ENCODE measurements at places on chromosomes 3 and 15. TPM values are rescaled to one million over a fixed set of nuclear protein-coding genes. Genes with fewer than 3 reads are reported as not detected.

The GP9 gene
- 0.27 TPM for total RNA-seq

The CPLX3 gene
- total RNA-seq, result 0.67 TPM

The BMF gene
- total RNA-seq, result 1.1 TPM

The LMAN1L gene
- total RNA-seq, result 7.9 TPM

GRCh38 chr3:187292181-187292580 is 644 bp upstream of the MASP1 start:
- no peak for DNase-seq

DNA sequence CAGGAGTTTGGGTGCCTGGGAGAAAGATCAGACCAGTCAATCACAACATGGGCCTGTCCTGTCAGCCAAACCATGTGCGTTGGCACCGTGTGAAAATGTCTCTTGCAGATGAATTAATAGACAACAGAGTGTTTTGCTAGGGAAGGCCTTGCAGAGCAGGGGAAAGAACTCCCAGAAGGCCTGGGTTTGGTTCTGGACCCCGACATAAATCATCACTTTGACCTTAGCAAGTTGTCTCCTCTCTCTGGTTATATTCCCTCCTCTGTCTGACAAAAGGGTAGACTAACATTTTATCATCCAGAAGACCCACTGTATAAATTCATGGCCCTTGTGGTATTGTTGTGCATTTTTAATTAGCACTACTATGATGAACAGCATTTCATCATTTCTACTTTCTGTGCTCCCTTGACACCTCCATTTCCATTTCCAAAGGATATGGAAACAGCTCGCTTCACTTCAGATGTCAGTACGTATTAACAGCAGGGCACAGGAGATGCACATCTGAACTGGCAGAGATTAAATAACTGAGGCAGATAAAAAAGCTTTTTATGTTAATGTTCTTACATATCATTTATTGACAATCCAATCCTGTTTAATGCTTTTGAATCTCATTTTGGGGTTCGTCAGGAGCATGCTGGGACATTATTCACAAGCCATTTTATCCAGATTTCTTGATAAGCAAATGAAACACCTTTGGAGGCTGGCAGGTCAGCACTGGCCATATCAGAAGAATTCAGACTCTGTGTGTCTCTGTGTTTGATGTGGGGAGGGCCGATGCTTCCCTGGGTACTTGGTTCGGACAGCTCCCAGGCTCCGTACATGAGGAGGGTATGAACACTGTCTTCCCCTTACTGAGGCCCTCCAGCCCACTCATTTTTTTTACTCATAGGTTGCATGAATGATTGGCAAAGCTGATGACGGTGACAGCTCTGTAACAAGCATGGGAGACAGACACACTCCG is 28.2 kb upstream of the IL12A start:
- no peak for DNase-seq

DNA sequence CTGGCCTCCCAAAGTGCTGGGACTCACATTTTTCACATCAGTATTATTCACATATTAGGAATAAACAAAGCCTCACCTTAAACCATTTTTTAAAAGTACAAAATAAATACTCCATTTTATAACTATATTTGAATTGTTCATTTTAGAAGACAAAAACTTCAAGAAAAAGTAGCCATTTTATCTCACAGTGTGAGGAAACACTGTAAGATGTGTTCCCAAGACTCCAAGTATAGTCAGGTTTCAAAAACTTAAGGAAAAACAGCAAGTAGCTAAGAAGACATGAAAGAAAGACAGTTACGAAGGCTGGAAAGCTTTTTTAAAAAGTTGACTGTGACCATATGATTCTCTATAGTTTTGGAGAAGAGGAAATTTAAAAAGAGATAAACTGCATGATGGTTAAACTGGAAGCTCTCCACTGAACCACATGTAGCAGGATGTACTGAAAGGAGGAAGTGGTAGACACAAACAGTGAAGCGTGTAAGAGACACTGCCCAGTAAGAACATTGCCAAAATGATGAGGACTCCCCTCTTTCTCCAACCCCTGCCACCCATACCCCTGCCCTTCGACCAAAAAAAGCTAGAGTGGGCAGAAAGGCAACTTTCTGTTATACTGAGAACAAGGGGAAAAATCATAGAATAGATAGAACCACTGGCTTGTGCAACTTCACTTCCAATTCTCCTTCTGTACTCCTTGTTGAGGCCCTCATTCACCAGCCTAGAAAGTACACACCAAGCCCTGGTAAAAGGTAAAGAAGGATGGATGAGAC is 6.2 kb upstream of the TMF1 start:
- DNase-seq, result no peak

GRCh38 chr15:99717161-99718009 is 15.9 kb downstream of the LYSMD4 start:
- DNase-seq, result no peak

GRCh38 chr15:63586790-63587189 is 10.4 kb upstream of the FBXL22 start:
- DNase-seq, result no peak

GRCh38 chr3:138842483-138843188 is 7.9 kb upstream of the PIK3CB start:
- no peak for DNase-seq

DNA sequence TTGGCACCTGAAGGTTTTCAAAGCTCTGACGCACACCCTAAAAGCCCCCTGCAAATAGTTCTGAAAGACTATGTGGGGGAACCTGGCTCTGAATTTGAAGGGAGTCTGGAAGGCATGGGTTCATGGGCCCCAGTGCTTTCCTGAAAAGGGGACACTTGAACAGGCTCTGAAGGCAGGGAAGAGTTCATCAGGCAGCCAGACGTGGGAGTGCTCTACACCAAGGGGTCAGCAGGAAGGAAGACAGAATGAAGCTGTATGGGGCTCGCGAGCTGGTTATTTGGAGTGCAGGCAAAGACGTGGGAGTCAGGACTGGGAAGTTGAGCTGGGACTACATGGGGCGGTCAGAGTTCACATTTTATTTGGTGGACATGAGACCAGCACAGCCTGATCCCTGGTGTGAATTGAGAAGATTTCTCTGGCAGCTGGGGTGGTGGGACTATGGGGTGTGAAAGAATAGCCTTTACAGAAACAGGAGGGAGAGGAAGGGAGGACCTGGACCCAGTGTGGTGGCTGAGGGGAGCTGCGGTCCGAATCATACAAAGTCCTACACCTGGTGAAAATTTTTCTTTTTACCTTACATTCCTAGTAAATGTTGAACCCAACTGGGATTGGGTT is 12.6 kb downstream of the ABHD6 start:
- no peak for DNase-seq

The ARGFX gene
- total RNA-seq, result not detected

The RHO gene
- total RNA-seq, result not detected

The CDHR4 gene
- not detected for total RNA-seq

GRCh38 chr3:84175449-84175848 is 783.3 kb upstream of the CADM2 start:
- no peak for DNase-seq

- no peak for DNase-seq
Observed at GRCh38 chr3:152459118-152459515, 190.4 kb downstream of the MBNL1 start.

The WDR93 gene
- not detected for total RNA-seq

The NDUFAF3 gene
- 140 TPM for total RNA-seq

- DNase-seq, result no peak
Observed at GRCh38 chr3:55801068-55801467, 314.0 kb upstream of the WNT5A start.

The ECE2 gene
- 0.19 TPM for total RNA-seq

DNA sequence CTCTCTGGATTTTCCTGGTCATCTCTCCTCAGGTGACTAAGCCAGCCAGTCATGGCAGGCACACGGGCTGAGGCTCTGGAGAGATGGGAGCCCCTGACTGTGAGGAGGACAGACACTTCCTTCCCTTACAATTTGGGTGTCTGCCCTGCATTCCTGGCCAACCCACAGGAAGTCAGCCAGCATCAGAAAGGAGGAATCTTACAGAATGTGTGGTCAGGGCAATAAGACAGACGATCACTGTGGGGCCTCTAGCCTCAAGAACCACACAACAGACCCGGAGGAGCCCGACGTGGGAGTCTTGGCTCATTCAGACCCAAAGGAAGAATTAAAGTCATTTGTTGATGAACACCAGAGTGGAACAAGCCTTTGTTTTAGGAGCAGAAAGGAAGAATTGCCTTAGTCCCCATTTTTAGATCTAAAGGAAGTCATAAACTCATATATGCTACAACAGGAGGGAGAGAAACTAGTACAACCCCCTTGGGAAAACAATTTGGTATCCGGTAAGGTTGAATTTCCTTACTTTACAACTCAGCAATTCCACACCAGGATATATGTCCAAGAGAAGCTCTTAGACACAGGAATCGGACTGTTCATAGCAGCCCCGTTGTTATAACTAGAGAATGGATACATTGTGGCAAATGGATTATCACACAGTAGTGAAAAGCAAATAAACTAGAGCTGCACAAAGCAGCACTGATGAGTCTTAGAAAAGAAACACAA is 62.2 kb downstream of the ABTB1 start:
- no peak for DNase-seq

GRCh38 chr15:25600751-25601150 is 161.9 kb upstream of the UBE3A start:
- no peak for DNase-seq

DNA sequence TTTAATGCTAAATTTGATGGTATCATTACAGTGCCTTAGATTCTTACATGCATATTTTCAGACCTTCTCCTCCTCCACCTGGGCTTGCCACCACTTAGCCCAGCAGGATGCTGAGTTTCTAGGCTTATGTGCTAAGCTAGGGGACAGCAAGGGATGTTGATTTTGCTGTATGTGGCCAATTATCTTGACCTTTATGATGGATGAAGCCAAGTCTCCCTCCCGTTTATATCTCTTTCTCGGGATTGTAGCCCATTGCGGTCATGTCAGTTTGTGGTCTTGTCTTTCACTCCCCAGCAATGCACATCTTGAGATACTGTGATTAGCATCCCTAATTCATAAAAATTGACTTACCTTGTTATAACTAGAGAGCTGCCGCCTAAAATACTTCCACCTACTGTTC is 278.7 kb upstream of the SOX2 start:
- no peak for DNase-seq

DNA sequence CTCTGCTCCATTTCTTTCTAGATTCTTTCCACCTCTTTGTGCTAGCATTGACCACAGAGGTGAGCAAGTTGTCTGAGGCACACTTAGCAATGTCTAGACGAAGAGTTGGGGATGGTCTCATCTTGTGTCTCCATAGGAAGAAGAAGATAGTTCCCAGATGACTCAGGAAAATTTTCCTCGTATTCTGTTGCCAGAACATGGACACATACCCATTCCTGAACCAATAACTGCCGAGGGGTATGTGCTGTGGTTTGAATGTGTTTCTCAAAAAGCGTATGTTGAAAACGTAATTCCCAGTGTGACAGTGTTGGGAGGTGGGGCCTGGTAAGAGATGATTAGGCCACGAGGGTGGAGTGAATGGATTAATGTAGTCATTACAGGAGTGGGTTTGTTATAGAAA is 107.5 kb upstream of the GALNT15 start:
- no peak for DNase-seq

DNA sequence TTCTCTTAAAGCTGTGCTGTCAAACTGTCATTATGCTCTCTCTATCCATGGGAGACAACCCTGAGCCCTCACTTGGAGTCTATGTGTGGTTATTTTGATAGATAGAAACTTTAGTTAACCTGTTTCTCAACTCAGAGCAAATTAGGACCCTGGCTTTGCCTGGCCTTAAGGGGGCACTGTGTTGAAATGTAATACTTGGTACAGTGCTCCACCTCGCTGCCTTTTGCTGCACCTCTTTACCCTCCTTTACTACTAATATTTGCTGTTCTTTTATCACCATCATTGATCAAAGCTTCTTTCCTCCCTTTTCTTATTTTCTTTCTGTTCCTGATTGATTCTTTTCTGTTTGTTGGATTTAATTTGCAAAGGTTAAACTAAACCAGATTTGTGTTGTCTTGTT is 34.3 kb downstream of the STT3B start:
- DNase-seq, result no peak

GRCh38 chr3:197376020-197376419 is 77.6 kb upstream of the DLG1 start:
- no peak for DNase-seq

DNA sequence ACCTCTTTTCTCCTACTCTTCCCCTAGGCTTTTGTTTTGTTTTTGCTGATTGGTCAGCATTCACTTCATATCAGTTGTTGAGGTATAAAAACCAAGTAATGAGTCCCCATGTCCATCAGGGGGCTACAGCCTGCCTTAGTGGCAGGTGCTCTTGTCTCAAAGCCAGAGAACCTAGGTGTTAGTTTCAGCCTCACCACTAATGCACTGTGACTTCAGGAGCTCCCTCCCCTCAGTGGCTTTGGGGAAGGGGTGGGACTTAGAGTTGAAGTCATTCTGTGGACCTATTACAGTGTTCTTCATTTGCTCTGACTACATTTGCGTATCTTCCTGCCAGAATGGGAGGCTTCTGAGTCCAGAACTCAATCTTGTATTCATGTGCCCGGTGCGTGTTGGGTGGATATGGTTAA is 41.6 kb downstream of the NR2C2 start:
- DNase-seq, result no peak

The RPL4 gene
- total RNA-seq, result 1,100 TPM

DNA sequence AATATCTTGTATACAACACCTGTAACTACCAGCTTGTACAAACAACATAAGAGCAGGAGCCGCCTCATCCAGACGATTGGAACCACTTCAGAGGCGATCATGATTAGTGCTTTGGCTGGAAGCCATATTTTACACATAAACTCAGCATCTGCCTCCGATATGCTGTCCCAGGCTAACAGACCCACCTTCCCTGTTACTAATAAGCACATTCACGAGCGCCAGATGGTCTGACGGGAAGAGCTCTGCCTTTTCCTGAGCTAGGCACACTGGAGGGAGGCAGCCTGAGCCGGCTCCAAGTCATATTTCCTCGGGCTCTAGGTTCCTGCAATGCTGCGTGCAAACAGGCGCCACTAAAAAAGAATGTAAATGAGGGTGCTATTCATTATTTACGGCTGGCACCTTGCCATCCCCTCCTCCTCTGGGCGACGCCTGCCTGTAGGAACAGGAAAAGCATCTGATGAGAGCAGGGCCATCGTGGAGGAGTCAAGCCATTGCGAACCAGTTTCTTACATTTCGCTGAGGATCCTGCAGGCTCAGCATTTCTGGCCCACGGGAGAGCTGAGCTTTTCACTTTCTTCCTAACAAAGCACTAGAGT is 98.2 kb downstream of the ANXA2 start:
- DNase-seq, result no peak

DNA sequence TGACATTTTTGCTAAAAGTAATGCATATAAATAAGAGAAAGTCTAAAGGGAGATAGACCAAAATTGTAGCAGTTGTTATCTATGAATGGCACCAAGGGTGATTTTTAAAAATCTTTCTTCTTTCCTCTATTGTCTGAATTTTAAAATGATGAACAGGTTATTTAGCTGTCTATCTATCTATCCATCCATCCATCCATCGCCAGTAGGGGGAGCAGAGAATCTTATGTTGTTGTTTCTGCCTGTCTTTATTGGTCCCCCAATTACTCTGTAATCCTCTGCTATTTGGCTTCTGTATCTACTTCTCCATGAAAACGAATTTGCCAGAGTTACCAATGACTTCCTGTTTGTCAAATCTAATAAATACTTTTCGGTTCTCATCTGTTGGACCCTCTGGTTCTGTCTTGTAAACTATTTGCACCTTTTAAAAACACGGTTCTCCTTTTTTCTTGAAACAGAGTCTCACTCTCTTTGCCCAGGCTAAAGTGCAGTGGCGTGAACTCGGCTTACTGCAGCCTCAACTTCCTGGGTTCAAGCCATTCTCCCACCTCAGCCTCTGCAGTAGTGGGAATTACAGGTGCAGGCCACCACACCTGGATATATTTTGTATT is 86.0 kb downstream of the ECT2 start:
- no peak for DNase-seq

The ATP2C1 gene
- 60.1 TPM for total RNA-seq

The LEKR1 gene
- total RNA-seq, result 0.32 TPM
